Upper lobe of right lung (tissue), 1 donor: ENCODE measurements at places on chromosomes 2 and 18. TPM values are rescaled to one million over a fixed set of nuclear protein-coding genes. Genes with fewer than 3 reads are reported as not detected.

- no peak for DNase-seq
These were observed 725 bp upstream of the ANKRD53 start for GRCh38 chr2:70977605-70978205.

- no peak for DNase-seq
These were observed 42.6 kb downstream of the NFATC1 start for GRCh38 chr18:79438089-79438897.

The UGT1A5 gene
- total RNA-seq: not detected

The UGT1A3 gene
- not detected for total RNA-seq
